Left lung (tissue), 14 donors: ENCODE measurements at places on chromosomes 6 and 20.

DNA sequence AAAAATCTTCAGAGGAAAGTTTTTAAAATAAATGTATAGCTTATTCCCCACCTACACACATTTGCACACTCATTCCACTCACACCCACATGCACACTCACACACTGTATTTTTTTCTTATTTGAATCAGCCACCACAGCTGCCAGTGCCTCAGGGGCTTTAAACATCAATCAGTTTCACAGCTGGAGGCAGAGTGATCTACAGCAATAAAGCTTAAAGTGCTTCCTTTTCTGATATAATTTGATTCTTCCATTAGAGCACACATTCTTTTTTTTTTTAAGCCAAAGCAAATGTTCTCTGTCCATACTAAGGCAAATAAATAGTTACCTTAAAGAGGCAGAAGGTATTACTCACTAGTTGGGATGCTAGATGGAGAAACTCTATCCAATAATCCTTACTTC is 498.8 kb upstream of the POU3F2 start:
- H3K4me1 ChIP-seq: no peaks in the 10 kb centered on the region
- no peak overlapping the region for H3K27ac ChIP-seq
- no peak overlapping the region for H3K4me3 ChIP-seq
- DNase-seq: no peak
- no peaks in the 10 kb centered on the region for H3K27me3 ChIP-seq
- H3K36me3 ChIP-seq: no peaks in the 10 kb centered on the region

GRCh38 chr20:19934792-19935491 is 82.2 kb upstream of the NAA20 start:
- peaks cover 15% of the 10 kb centered on the region for H3K4me1 ChIP-seq
- DNase-seq: no peak
- H3K4me3 ChIP-seq: peak overlapping the region; percentile 43
- H3K36me3 ChIP-seq: no peaks in the 10 kb centered on the region

- H3K36me3 ChIP-seq: no peaks in the 10 kb centered on the region
- H3K27ac ChIP-seq: no peak overlapping the region
- DNase-seq: no peak
- no peaks in the 10 kb centered on the region for H3K4me1 ChIP-seq
These were observed 7.8 kb upstream of the C2 start for GRCh38 chr6:31919624-31920303.

- no peak overlapping the region for H3K4me3 ChIP-seq
- H3K36me3 ChIP-seq: no peaks in the 10 kb centered on the region
- H3K27ac ChIP-seq: no peak overlapping the region
- peaks cover 6% of the 10 kb centered on the region for H3K4me1 ChIP-seq
These were observed 1.6 kb downstream of the GNAS start for GRCh38 chr20:58853976-58854637.

GRCh38 chr6:113739041-113739655 is 118.0 kb upstream of the MARCKS start:
- no peaks in the 10 kb centered on the region for H3K27me3 ChIP-seq
- peaks cover 11% of the 10 kb centered on the region for H3K4me1 ChIP-seq
- DNase-seq: no peak
- H3K27ac ChIP-seq: no peak overlapping the region
- no peaks in the 10 kb centered on the region for H3K36me3 ChIP-seq
